Regular cardiac myocyte (primary cell): ENCODE measurements at places on chromosomes 1 and 21. TPM values are rescaled to one million over a fixed set of nuclear protein-coding genes. Genes with fewer than 3 reads are reported as not detected.

Gene NOC2L
- 57.2 and 178 TPM in 2 replicates for total RNA-seq

Gene OR13G1
- total RNA-seq = not detected in 2 replicates

Gene DNAH14
- total RNA-seq = 8.5 and 10.2 TPM in 2 replicates

Gene NHLH1
- total RNA-seq = under 0.01 TPM in 1 of 2 replicates, not detected in the other

Gene TMEM82
- not detected in 2 replicates for total RNA-seq

Gene RNF186
- total RNA-seq = not detected in 2 replicates

Gene GBP2
- total RNA-seq = 10.9 and 52.1 TPM in 2 replicates

Gene EFCAB14
- 27.0 and 35.2 TPM in 2 replicates for total RNA-seq

Gene FOXO6
- total RNA-seq = under 0.01 TPM in 1 of 2 replicates, not detected in the other

Gene FMN2
- 29.0 and 73.6 TPM in 2 replicates for total RNA-seq

Gene SPRR1A
- total RNA-seq = not detected in 2 replicates

Gene LEPROT
- total RNA-seq = 37.4 and 51.6 TPM in 2 replicates

Gene VANGL2
- total RNA-seq = 0.28 and 0.38 TPM in 2 replicates

Gene ARMH1
- total RNA-seq = under 0.01 and 0.28 TPM in 2 replicates

Gene ZNF683
- total RNA-seq = not detected in 2 replicates

Gene ADAM30
- total RNA-seq = not detected in 2 replicates

Gene FCRL1
- total RNA-seq = not detected in 2 replicates

Gene TSPAN1
- total RNA-seq = 0.56 and 0.58 TPM in 2 replicates

Gene ENAH
- 140 and 173 TPM in 2 replicates for total RNA-seq

Gene TSSK3
- 0.56 TPM in 1 of 2 replicates, not detected in the other for total RNA-seq

Gene TNNI3K
- 0.28 TPM in 1 of 2 replicates, not detected in the other for total RNA-seq

Gene UMODL1
- under 0.01 TPM in 1 of 2 replicates, not detected in the other for total RNA-seq

Gene PBXIP1
- total RNA-seq = 27.6 and 109 TPM in 2 replicates

Gene SCP2
- 201 and 226 TPM in 2 replicates for total RNA-seq

Gene OR2T11
- not detected in 2 replicates for total RNA-seq

Gene LCE3C
- total RNA-seq = not detected in 2 replicates

Gene RBP7
- not detected in 2 replicates for total RNA-seq

Gene NR0B2
- total RNA-seq = not detected in 2 replicates

Gene PFKFB2
- 1.5 and 6.5 TPM in 2 replicates for total RNA-seq

Gene CLCA4
- total RNA-seq = not detected in 2 replicates

Gene OR2T33
- total RNA-seq = not detected in 2 replicates

Gene FMO1
- 0.28 TPM in 1 of 2 replicates, not detected in the other for total RNA-seq

Gene PADI2
- 0.19 and 0.56 TPM in 2 replicates for total RNA-seq

Gene KLHDC7A
- total RNA-seq = under 0.01 TPM in 2 replicates

Gene ESRRG
- total RNA-seq = under 0.01 TPM in 1 of 2 replicates, not detected in the other

Gene F13B
- under 0.01 TPM in 1 of 2 replicates, not detected in the other for total RNA-seq

Gene SELP
- total RNA-seq = 0.19 and 1.4 TPM in 2 replicates

Gene GJC2
- 2.7 and 3.1 TPM in 2 replicates for total RNA-seq

Gene DTL
- total RNA-seq = 3.7 and 31.8 TPM in 2 replicates

Gene PPM1J
- 1.5 and 2.3 TPM in 2 replicates for total RNA-seq

Gene UBL4B
- total RNA-seq = not detected in 2 replicates

Gene AVPR1B
- not detected in 2 replicates for total RNA-seq

Gene OR10R2
- not detected in 2 replicates for total RNA-seq

Gene SMCP
- total RNA-seq = not detected in 2 replicates

Gene KCNE1
- total RNA-seq = 0.19 and 0.56 TPM in 2 replicates

Gene FBXO2
- total RNA-seq = 0.19 and 1.4 TPM in 2 replicates

Gene PAFAH2
- 9.0 and 11.1 TPM in 2 replicates for total RNA-seq

Gene TCEA3
- total RNA-seq = 2.9 and 10.7 TPM in 2 replicates
